ENCODE measurements at places on chromosomes 16 and 17. TPM values are rescaled to one million over a fixed set of nuclear protein-coding genes. Genes with fewer than 3 reads are reported as not detected.

Gene SUMO2
- 824 TPM for total RNA-seq

Gene MYH11
- total RNA-seq: 0.88 TPM

DNA sequence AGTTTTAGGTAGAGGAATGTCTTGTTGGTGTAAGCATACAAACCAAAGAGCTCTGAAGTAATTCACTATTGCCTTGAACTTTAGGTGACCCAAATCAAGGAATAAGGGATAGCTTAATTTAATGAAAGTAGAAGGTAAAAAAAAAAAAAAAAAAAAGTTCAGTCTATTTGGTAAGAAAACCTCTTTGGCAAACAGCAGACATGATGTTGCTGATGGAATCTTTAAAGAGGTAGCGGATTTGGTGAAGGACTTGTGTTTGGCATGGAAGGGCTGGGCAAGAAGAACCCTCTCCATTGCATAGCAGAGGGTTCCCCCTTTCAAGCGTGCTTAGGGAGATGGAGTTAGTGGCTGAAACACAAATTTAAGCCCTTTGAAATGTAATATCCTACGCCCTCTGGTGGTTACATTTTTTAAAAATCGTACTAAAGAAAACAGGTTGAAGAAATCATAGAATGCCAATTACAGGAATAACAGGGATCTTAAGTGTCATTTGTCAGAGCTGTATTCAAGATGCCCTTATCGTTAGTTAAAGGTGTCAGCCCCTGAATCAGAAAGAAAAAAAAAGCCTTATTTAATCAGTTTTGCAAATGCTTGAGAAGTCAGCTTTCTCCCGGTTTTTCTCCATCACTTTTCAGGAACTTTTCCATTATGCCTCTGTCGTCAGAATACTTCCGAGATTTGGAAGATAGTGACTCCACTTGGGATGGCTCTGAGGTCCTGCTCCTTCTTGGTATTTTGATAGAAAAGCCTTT lies 383.1 kb downstream of the KCNJ2 start:
- DNase-seq: peak; percentile 43

- DNase-seq: no peak
Observed at GRCh38 chr16:4111748-4112696, 4.2 kb downstream of the ADCY9 start.

DNA sequence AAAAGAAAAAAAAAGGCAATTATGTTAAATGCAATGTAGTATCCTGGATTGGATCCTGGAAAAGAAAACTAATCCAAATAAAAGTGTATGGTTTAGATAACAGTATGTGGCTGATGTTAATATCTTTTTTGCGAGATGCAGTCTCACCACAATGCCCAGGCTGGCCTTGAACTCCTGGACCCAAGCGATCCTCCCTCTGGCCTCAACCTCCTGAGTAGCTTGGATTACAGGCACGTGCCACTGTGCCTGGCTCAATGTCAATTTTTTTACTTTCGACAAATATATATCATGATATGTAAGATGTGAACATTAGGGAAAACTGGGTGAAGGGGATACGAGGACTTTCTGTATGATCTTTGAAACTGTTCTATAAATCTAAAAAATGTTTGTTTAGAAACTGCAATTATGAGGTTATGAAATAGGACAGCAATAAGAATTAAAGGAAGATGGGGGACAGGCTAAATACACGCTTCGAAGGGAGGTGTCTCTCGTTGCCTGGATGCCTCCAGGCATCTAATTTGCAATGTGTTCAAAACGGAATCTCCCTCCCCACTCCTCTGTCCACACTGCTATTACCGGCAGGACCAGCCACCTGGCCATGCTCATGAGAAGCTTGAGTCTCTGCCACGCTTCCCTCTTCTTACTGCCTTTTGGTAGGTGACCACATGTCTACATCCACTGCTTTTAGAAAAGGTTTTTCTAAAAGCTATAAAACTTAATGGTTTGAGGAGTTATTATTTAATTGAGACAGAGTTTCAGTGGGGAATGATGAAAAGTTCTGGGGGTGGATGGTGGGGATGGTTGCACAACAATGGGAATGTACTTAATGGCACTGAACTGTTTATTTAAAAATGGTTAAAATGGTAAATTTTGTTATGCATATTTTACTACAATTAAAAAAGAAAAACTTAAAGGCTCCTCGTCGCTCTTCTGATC lies 15.2 kb downstream of the UBE2O start:
- no peak for DNase-seq
